Activated effector memory CD4-positive, alpha-beta T cell treated with Interleukin-2 at 50 U/mL for 16 hours (primary cell): ENCODE measurements at places on chromosomes 12 and 14.

DNA sequence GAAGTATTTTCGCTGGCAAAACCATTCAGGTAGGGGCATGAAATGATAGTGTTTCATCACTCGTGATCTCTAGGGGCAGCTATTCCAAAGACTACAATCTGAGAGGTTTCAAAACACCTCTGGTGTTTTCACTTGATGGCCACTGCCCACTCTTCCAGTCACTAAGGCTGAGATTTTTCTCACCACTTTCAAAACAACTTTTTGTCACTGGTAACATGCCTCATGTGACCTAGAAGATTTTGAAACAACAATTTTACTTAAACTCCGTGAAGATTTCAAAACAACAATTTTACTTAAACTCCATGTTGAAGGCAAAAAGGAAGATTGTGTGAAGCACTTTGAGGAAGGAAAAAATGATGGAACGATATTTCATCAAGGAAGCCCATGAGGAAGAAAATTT is 1.2 kb upstream of the IRAK3 start:
- DNase-seq = no peak

DNA sequence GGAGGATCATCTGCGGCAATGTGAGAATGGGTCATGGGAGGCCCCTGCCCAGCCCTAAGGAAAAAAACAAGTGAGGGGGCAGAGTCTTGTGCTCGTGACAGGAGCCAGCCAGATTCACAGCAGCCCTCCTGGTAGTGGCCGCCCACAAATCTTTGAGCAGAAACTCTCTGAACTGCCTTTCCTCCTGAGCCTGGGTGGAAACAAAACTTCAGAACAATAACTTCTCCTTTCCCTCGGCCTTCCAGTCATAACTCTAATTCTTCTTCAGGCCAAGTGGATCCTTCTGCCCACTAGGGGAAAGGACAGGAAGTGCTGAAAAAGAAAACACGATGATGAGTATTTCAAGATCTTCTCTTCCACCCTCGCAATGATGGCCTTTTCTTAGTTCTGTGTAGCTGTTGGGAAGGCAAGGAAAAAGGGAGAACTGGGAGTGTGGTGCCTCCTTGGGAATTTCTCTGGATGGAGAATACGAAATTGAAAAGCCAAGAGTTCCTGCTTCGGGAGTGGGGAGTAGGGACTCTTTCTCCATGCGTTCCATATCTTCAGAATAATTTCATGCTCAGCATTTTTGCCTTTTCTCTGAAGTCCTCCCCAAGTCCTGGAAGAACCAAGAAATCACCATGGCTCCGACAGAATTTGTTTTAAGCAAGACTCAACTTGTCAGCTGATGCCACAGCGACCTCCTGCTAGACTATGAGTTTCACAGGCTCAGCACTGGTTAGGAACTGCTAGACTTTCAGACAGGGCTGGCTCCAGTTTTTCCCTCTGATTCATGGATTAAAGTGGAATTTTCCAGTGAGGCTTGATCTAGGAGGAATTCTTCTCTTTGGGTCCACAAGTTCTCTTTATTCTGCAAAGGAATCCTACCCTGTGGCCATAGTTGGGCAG is 188.9 kb downstream of the CAND1 start:
- DNase-seq = no peak

GRCh38 chr14:51539571-51540037 is 112.1 kb upstream of the FRMD6 start:
- no peak for DNase-seq

GRCh38 chr12:90712671-90713070 is 242.3 kb downstream of the CCER1 start:
- DNase-seq = no peak

DNA sequence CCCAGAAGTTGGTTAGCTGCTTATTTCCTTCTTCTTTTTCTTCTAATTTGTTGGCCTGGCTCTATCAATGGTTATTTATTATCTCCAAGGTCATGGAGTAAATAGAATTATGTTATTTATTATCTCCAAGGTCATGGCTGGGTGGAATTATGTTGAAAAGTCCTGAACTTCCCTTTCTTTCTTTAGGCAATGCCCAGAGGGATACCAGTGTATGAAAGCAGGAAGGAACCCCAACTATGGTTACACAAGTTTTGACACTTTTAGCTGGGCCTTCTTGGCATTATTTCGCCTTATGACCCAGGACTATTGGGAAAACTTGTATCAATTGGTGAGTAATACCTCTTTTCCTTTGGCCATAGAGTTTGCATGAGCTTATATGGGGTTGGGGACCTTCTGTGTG is 111.6 kb downstream of the SCN8A start:
- no peak for DNase-seq

- no peak for DNase-seq
These were observed 10.9 kb upstream of the APOF start for GRCh38 chr12:56373515-56373914.

DNA sequence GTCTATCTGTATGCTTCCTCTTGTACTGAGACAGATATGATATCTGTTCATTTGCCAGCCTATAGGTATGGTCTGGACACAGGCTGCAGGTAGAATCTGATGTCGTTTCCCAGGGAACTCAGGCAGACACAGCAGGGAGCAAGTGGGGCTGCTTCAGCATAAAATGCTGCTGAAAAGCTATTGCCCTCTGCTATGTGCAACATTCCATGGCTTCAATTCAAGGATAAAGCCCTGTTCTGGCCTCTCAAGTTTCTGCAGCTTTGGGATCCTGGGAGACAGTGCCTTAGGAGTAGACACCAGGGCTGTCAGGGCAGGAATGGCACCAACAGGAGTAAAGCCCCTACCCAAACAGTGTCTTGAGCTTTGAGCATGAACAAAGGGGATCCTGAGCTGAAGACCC is 173.5 kb downstream of the SLC41A2 start:
- no peak for DNase-seq
